ENCODE measurements at places on chromosomes 4 and X.

DNA sequence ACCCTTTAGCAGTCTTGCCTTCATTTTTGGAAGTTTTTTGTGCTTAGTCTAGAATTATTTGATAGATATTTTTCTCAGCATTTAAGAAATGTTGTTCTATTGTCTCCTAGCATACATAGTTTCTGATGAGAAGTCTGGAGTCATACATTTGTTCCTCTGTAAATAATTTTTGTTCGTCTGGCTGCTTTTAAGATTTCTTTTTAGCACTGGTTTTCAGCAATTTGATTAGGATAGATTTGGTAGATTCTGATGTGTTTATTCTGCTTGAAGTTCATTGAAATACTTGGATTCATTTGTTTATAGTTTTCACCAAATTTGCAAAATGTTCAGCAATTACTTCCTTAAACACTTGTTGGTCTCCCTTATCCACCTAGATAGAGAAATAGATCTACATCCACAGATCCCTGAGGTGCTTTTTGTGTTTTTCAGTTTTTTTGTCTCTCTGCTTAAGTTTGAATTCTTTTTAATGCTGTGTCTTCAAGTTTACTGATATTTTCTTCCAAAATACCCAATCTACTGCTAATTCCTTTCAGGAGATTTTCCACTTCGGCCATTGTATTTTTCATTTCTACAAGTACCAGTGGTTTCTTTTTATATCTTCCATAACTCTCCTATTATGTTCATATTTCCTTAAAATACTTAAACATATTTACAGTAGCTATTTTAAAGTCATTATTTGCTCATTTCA, 64.9 kb downstream of the ABLIM2 start:
- DNase-seq, result no peak

- DNase-seq, result peak; percentile 15
Measured at GRCh38 chrX:46791927-46792809, 33.2 kb upstream of the SLC9A7 start.

GRCh38 chr4:53713296-53713695, 122.0 kb upstream of the LNX1 start:
- no peak for DNase-seq

- no peak for DNase-seq
Measured at GRCh38 chrX:150464001-150464400, 100.9 kb downstream of the MAMLD1 start.

GRCh38 chr4:183686461-183686860, 27.4 kb downstream of the TRAPPC11 start:
- DNase-seq, result no peak
